ENCODE measurements at places on chromosomes 4 and X.

DNA sequence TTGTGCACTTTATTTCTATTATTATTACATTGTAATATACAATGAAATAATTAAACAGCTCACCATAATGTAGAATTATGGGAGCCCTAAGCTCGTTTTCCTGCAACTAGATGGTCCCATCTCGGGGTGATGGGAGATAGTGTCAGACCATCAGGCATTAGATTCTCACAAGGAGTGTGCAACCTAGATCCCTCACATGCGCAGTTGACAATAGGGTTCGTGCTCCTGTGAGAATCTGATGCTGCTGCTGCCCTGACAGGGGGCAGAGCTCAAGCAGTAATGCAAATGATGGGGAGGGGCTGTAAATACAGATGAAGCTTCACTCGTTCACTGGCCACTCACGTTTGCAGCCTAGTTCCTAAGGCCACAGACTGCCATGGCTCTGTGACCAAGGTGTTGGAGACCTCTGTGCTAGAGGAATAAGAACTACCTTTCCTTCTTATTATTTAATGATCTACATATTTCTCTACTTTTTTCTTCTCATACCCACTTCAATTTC is 492.9 kb upstream of the INTU start:
- no peak for DNase-seq

DNA sequence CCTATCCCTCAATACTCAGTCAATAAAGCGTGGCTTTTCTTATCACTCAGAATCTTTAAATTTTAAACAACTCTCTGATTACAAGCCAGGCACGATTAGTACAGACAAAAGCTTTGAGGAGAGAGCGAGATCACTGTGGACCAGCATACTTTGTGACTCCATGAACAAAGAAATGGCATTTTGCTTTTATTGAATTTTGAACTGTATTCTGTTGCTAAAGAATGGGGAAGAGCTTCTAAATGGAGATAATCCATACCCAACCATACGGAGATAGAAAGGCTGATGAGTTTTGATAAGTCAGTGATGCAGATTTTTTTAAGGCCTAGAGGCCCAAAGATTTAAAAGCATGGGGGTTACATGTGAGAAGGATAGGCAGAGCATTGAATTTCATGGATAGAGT is 259.1 kb downstream of the DACH2 start:
- no peak for DNase-seq

GRCh38 chr4:24930151-24930550 is 17.3 kb upstream of the CCDC149 start:
- no peak for DNase-seq

- no peak for DNase-seq
Measured at GRCh38 chrX:122913134-122913533, 270.9 kb upstream of the GRIA3 start.

DNA sequence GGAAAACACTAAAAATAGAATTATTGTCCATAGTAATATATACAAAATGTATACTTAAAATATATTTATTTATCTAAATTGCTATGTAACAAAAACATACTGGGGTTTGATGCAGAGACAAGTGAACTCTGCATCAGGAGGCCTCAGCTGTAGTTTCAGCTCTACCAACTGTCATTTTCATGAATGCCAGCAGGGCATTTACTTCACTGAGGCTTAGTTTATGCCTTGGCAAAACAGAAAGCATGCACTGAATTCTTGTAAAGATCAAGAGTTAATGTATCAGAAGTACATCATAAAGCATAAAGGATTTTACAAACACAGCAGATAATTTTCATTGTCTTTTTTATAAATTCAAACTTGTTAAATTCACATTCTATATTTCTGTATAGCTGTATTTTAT is 577.0 kb downstream of the C4orf33 start:
- no peak for DNase-seq

DNA sequence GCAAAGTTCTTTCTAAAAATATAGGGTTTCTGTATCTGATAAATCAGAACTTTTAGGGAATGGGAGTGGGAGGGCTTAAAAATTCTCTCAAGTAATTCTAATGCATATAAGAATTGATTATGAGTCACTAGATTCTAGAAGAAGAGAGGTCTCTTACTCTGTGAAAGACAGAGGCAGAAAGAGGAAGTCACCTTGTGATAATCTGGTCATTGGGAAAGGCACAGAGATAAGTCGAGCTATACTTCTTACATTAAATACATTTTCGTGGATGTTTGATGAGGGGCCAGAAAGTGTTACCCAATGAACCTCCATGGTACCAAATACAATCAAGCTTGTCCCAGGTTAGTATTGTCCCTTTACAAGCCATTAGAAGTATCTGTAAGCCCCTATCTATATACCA is 134.4 kb downstream of the MAD2L1 start:
- no peak for DNase-seq

GRCh38 chr4:37648084-37648817 is 37.9 kb downstream of the RELL1 start:
- peak; percentile 54 for DNase-seq

- no peak for DNase-seq
Measured at GRCh38 chrX:152821145-152821765, 9.3 kb downstream of the CETN2 start.

DNA sequence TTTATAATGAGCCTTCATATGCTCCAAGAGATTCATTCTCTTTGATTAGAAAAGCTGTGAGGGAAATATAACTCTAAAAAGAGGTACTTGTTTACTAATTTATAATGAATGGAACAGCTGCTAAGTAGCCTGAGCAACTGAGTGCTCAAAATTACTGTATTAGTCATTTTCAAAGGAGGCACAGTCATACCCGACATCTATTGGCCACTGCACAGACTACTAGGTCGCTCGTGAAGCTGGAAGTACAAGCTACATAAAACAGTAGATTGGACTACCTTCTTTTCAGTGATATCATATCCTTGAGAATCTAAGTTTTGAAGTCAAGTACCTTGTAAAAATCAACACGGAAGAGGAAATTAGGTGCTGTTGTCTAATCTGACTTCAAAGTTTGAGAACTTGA is 52.0 kb upstream of the GLRB start:
- no peak for DNase-seq

DNA sequence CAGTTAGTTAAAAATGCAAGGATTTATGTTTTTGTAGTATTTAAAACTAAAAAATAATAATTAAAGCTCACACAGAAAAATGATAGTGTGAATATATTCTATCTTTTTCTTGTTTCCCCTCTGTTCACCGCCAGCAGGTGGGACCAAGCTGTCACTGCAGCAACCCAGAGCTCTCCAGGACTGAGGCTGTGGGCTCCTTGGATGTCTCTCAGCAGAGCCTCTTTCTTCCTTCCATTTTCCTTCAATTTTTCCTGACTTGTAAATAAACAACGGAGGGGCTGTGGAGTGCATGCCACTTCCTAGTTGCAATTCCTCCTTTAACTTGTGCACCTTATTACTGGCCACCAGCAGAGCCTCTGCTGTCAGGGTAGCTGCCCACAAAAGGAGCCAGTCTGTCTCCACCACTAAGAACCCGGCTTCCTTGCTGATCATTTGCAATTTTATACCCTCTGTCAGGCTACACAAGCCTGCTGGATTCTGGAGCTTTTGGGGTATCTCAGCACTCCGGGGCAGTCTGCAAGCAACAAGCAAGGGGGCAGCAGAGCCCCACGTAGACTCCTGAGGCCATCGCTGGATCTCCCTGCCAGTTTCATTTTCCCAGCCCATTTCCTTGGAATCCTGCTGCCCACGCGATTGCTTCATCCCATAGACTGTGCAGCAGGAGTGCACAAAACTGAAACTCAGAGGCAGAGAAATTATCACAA is 1467.4 kb downstream of the C4orf33 start:
- peak; percentile 28 for DNase-seq

DNA sequence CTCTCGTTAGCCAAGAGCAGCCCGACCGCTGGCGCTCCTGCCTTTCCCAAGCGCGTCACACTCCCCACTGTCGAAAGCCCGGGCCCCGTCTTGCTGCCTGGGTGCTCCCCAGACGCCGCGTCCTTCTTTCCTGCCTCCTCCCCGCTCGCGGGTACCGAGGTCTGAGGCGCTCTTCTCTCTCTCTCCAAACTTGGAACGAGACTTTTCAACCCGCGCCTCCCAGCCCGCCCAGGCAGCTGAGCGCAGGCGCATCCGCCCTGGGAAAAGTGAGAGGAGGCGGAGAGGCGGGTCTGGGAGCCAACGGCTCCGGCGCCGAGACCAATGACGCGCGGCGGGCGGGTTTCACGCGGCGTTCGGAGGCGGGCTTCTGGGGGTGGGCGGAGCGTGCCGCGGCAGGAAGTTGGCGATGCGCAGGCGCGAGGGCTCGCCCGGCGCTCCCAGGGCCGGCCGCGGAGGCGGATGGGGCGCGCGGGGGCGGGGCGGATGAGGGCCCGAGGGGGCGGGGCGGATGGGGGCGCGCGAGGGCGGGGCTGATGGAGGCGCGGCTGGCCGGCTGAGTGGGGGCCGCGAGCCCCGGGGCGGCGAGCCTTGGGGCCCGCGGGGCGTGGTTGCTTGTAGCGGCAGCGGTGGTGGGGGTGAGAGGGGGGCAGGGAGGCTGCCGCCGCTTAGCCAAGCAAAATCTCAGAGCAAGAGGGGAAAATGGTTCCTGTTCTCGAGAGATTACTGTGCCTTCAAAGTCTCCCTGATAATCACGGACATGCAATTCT is at the start of gene RBBP7:
RBBP7 (minus strand) TSS at position 268 of the 767 bp plus-strand sequence. CDS start 309 bp downstream, outside the sequence.
- peak; percentile 81 for DNase-seq
